Hematopoietic multipotent progenitor cell (in vitro differentiated cells): ENCODE measurements at places on chromosomes 11 and 22. TPM values are rescaled to one million over a fixed set of nuclear protein-coding genes. Genes with fewer than 3 reads are reported as not detected.

The TPBGL gene
- under 0.01 TPM for total RNA-seq

The DEPDC7 gene
- total RNA-seq = 1.9 TPM

The OR5B21 gene
- not detected for total RNA-seq

The FRMD8 gene
- 77.6 TPM for total RNA-seq

The RBX1 gene
- 40.7 TPM for total RNA-seq

The OR10D3 gene
- total RNA-seq = not detected

The PHF21A gene
- 14.8 TPM for total RNA-seq

The CBLIF gene
- not detected for total RNA-seq

The ANO9 gene
- total RNA-seq = 7.0 TPM
